ENCODE measurements at places on chromosomes 6 and 20. TPM values are rescaled to one million over a fixed set of nuclear protein-coding genes. Genes with fewer than 3 reads are reported as not detected.

GRCh38 chr6:80605165-80605989 lies 498.9 kb downstream of the BCKDHB start:
- no peak for DNase-seq

DNA sequence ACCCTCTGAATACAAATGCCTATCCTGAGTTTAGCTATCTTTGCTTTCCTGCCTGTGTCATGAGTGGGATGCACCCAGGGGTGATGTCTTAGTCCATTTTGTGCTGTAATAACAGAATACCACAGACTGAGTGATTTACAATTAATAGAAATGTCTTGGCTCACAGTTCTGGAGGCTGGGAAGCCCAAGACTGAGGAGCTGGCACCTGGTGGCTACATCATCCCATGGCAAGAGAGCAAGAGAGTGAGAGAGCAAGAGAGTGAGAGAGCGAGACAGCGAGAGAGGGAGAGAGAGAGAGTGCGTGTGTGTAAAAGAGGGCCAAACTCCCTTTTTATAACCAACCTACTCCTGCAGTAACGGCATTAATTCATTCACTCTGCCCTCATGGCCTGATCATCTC lies 76.8 kb downstream of the PRDM1 start:
- no peak for DNase-seq

Gene HSPA12B
- total RNA-seq, result 0.12 TPM

GRCh38 chr6:32484614-32484998 lies 44.9 kb downstream of the HLA-DRA start:
- no peak for DNase-seq

Gene CRISP2
- not detected for total RNA-seq

Gene GPR6
- not detected for total RNA-seq

GRCh38 chr6:6962699-6963098 lies 145.1 kb upstream of the RREB1 start:
- DNase-seq, result no peak

Gene KHDC1L
- total RNA-seq, result not detected

DNA sequence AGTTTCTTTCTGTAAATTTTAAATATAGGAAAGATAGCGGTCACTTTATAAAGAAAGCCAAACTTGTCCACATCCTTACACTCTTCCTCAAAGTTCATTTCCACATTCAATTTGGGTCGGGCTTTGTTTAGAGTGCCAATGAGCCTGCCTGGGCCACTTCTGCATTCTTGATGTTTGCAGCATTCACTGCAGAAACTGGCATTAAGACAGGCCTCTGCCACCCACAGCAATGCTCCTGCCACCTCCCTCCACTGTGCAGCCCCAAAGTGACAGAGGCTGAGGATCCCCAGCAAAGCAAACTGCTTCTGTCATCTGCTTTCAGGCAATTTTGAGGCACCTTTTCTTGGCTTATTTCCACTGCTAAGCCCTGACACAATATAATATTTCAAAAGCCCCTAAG lies 61.2 kb downstream of the TNFAIP3 start:
- peak; percentile 11 for DNase-seq

- no peak for DNase-seq
These were observed 370.3 kb downstream of the NRN1 start for GRCh38 chr6:5636210-5637030.

- DNase-seq, result no peak
These were observed 132.2 kb downstream of the SNX5 start for GRCh38 chr20:17836303-17836861.

Gene DDAH2
- 10.4 TPM for total RNA-seq

GRCh38 chr6:7373739-7374138 lies 15.8 kb downstream of the CAGE1 start:
- no peak for DNase-seq

DNA sequence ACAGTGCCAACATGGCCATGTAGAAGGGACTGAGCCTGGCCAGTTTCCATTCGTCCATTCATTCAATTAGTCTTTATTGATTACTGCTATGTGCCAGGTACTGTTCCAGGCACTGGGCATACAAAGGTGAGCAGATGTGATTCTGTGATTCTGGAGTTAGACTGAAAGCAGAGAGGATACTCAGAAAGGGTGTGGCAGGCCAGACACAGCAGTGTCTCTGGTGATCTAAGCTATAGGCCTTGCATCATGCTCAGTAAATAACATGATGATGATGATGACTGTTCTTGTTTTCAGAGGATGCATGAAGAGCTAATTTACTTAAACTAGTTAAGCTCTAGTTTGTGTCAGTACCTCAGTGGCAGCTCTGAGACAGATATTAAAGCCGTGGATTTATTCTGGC lies 31.4 kb upstream of the FUCA2 start:
- no peak for DNase-seq

DNA sequence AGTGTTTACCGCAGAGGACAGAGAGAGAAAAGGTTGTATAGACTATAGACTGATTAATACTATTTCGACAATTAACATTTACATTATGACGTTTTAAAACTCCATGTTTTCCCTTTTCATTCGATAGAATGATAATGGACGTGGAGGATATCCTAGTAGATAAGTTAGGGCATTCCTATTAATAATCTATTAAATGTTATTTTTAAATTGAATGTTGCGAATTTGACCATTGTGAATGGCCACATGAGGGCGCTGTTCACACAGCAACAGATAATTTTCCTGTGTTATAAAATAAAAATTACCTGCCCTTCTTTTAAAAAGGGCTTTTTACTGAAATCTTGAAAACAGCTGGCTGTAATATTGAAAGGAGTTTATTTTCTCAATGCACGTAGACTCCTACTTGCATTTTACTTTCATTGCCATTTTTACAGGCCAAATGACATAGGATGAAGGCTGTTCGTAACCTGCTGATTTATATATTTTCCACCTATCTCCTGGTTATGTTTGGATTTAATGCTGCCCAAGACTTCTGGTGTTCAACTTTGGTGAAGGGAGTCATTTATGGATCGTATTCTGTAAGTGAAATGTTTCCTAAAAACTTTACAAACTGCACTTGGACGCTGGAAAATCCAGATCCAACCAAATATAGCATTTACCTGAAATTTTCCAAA lies 3.3 kb downstream of the ADGRB3 start:
- no peak for DNase-seq

DNA sequence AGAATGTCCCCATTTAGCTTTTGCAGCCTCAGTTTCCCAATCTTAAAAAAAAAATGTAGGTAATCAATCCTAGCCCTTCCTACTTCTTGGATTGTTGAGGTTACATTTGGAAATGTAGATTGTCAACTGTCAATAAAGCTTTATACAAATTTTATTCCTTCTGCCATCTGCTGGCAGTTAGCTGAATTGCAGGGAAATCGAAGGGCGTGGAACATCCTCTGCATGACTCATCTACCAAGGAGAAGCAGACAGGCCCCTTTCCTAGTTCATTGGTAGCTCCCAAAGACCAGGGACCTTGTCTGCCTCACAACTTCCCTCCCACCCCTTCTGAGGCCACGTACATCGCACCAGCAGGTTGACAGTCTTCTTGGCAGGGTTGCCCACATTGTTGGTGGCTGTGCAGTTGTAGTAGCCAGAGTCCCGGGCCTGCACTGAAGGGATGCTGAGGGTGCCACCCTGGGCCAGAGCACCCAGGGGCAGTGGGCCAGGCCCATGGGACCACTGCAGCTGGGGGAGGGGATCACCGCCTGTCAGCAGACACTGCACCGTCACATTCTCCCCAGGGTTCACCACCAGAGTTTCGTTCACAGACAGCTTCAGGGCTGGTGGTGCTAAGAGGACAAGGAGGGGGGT lies 43.6 kb downstream of the MDGA1 start:
- DNase-seq, result peak; percentile 18

GRCh38 chr20:36310215-36310981 lies 4.3 kb downstream of the DLGAP4 start:
- DNase-seq, result no peak

DNA sequence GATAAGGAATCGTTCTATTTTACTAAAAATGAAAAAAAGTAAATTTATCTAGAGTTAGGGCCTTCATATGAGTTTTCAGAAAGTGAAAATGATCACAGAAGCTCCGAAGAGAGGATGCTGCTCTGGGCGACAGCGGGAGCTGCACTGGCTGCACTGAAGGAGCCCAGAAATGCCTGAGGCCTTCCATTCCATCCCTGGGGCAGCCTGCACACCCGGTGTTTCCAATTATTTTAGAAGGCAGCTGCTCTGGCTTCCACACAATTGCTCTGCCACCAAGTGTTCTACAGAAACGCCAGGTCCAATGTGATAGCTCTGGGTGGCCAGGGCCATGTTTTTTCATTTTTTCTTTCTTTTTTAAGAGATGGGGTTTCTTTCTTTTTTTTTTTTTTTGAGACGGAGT lies 3.6 kb downstream of the DTNBP1 start:
- no peak for DNase-seq

DNA sequence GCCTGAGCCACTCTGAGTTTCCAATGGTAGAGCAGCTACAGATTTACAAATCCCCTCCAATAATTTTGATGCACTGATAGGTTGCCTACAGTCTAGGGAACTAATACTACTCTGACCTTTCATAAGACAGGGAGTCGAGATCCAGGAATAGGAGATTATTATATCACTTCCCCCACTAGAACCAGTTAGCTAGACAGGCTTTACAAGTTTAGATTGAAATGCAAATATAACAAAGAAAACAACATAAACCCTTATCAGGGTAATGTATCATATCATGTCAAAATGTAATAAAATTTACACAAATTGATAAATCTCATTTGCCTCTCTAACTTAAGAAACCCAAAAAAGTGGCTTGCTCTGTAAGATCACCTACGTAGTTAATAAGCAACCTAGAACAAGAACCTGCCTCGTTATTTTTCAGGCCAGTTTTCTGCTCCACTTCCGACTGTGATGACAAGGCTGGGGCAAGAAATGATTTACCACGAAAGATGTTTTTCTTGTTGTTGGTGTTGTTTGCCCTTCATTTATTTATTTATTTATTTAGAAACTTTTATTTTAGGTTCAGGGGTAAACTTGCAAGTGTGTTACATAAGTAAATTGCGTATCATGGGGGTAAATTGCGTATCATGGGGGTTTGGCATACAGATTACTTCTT lies 504.2 kb upstream of the ID4 start:
- DNase-seq, result no peak

DNA sequence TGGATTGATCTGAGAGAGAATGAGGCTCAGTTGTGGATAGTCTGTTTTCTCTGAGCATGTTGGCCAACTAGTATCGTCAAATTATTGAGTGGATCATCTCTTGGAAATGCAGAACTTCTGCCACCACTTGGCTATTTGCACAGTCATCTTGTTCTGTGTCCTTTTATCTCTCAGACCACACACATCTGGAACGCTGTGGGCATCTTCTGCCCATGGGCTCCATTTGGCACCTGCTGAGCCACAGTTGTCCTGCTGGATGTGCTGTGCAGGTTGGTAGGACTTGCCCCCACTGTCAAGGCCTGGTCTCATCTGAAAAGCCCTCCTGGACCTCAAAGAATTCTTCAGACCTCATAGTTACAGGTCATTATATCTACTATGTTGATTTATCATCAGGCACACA lies 16.7 kb upstream of the C20orf144 start:
- no peak for DNase-seq

Gene MYB
- 4.4 TPM for total RNA-seq

DNA sequence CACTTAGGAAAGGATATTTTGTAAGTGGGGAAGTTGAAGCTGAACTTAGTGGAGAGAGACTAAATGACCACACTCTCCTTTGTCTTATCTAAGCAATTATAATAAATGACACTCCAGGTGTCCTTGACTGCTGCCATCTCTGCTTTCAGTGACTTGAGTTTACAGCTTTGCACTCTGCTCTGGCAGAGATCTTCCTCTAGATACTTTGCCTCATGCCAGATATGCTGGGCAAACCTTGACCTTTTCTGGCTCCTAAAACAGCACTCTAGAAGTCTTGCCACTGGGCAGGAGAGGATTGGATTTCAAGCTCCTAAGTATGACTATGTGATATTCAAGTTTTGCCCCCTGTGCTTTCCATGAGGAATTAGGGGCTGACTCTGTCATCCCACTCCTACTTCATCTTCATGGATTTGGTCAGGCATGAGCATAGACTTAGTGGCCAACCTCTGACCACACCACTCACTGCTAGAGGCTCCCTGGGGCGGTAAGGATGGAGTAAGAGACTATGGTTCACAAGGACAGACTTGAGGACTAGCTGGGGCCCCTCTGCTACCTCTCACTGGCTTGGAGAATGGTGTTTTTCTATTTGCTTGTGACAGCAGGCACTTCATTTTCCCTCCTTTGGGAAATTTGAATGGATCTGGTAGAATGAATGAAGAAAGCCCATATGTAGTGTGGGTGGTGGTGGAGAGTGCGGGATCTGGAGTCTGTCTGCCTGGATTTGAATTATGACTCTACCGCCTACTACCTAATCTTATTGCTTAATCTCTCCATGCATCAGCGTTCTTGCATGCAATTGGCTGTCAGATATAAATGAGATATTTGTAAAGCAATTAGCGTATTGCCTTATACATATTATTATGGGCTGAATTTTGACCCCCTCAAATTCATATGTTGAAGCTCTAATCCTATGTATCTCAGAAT lies 191.4 kb downstream of the REV3L start:
- DNase-seq, result no peak

Gene SLC35B3
- total RNA-seq, result 12.0 TPM

- no peak for DNase-seq
These were observed 46.9 kb downstream of the BLOC1S5 start for GRCh38 chr6:8017276-8017701.

GRCh38 chr6:126618639-126619343 lies 278.9 kb downstream of the CENPW start:
- DNase-seq, result no peak

- DNase-seq, result no peak
These were observed 203.2 kb downstream of the SIM1 start for GRCh38 chr6:100261486-100261885.

Gene ZNF512B
- total RNA-seq, result 26.1 TPM

DNA sequence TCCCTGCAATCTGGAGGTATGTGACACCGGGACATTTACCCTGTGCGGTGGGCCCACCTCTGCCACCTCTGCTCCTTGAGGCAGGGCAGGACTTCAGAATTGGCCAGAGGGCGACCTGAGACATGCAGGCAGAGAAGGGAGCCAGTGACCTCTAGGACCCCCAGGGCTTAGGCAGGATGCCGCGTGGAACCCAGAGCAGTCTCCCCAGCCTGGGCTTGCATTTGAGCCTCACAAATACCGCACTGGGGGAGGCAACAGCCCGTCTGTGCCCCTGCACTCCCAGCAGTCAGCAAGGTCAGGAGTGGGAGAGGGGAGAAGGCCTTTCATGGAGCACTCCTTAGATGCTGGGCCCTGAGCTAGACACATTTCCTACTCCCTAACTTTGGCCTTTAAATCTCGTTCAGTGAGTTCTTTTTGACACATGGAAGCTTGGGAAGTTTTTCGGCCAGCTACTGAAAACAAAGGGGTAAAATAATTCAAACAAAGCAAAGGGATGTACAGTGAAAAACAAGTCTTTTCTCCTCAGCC lies 41.7 kb downstream of the C20orf203 start:
- no peak for DNase-seq
